Right ventricle myocardium superior (tissue), 1 donor: ENCODE measurements at places on chromosomes 4 and X. TPM values are rescaled to one million over a fixed set of nuclear protein-coding genes. Genes with fewer than 3 reads are reported as not detected.

ACE2 gene
- total RNA-seq: 13.3 TPM

DNA sequence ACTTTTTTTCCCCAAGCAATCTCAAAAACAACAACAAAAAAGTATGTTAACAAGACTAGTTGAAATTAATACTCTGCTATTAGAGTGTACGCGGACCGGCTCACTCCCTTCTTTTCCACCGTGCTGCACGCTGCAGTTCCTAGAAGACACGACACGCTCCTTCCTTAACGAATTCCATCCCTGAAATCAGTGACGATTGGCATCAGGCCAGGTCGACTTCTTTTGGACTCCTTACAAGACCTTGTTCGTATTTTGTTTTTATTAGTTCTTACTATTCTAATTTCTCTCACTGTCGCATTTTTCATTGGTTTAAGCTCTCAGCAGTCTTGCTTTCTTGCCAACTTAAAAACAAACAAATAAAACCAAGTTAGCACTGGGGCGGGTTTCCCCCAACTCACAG is 175.8 kb upstream of the PITX2 start:
- no peak for DNase-seq

DNA sequence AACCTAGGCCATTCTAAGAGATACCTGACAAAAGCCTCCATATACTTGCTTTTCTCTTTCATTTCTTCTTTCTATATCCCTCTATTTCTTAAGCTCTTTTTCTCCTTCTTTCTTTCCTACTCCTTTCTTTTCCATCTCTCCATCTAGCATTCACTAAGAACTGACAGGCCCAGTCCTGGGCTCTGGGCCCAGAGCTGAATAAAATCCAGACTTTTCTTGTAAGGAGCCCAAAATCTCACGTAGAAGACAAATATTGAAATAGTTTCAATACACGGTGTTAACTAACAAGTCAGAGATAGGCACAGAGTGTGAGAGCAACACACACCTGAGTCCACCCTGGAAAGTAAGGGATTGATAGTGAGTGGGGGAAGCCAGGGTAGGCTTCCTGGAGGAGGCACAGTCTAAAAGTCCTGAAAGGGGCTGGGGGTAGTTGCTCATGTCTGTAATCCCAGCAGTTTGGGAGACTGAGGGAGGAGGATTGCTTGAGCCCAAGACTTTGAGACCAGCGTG is 73.2 kb upstream of the EFNB1 start:
- no peak for DNase-seq

DNA sequence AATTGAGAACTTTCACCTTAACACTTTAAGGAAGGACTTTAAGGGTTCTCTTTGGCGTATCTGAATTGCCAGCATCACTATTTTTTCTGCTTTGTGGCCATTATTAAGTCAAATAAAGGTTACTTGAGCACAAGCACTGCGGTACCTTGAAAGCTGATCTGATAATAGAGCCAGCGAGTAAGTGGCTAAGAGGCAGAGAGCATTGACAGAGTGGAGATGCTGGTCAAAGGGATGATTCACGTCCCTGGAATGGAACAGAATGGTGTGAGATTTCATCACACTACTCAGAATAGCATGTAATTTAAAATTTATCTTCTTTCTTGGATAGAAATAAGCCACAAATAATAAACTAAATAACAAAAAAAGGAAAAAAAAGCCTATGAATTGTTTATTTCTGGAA is 57.1 kb upstream of the NPFFR2 start:
- DNase-seq: no peak

DNA sequence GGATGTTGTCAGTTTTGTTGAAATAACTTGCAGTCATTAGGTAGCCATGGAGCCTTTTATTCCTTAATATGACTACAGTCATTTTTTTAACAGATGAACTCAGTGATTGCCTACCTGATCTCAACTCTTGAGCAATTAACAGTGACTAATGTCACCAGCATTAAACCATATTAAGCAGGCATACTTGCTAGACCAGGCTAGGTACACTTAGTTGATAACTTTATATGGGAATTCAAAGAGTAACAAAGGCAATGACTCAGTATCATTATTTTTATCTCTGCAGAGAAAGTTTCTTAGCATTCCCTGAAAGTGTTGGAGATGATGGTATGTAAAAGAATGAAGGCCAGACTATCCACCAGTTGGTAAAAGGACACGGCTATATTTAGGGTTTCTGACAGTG is at the start of gene C4orf54:
TSS of gene C4orf54 (minus strand) at position 31 of the 400 bp plus-strand sequence. CDS start 3,180 bp downstream, outside the sequence.
- DNase-seq: no peak

GRCh38 chr4:14124816-14125215 is 497.3 kb upstream of the BOD1L1 start:
- DNase-seq: no peak

GRCh38 chr4:128358913-128359279 is 71.3 kb upstream of the PGRMC2 start:
- no peak for DNase-seq

- no peak for DNase-seq
Measured at GRCh38 chr4:123488916-123489315, 92.3 kb downstream of the SPRY1 start.

RAB9B gene
- total RNA-seq: 28.0 TPM

GPR143 gene
- total RNA-seq: not detected

- DNase-seq: no peak
Measured at GRCh38 chr4:145423017-145423708, 58.5 kb upstream of the SMAD1 start.

- no peak for DNase-seq
Measured at GRCh38 chr4:159071178-159071968, 31.5 kb upstream of the RAPGEF2 start.

CPZ gene
- total RNA-seq: not detected
